ENCODE measurements at places on chromosomes 16 and 17. TPM values are rescaled to one million over a fixed set of nuclear protein-coding genes. Genes with fewer than 3 reads are reported as not detected.

Gene LLGL2
- total RNA-seq, result 2.0 TPM

DNA sequence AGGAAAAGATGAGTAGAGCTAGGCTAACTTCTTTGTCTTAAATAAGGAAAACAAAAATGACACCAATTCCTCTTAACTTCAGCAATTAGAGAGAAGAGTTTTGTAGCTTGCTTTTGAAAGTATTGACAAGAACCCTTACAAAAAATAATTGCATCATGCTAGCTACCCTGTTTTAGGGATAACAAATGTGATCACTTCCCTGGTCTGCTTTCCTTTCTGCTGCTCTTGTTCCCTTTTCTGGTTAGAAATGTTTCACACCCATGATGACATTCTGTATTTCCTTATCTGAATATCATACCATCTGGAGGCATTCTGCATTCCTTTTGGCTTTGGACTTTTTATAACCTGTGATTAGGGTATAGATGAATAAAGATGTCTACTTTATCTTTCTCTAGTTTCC, 9.9 kb upstream of the SMIM36 start:
- DNase-seq, result no peak

DNA sequence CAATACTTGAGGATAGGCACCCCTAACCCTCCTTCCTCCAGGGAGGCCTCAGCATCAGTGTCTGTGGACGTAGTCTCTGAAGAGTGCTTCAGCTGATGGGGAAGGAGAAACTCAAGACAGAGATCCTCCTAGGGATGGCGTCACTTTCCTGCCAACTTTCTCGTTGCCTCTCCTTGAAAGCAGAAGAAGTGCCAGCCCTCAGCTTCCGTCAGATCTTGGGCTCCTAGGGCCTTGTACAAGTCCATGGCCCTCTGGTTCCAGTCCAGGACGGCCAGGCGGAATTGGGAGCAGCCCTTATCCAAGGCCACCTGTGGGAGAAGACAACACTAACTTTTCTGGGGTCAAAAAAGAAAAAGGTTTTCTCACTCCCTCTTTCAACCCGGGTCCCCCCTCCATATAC, 1.3 kb downstream of the SAT2 start:
- no peak for DNase-seq

- peak; percentile 67 for DNase-seq
Measured at GRCh38 chr16:19167710-19168370, at the start of gene SYT17. Gene SYT17 (plus strand): TSS chr16:19168240. CDS start chr16:19168647, 407 bp downstream.

Gene GSG1L
- 3.4 TPM for total RNA-seq

Gene SLC47A1
- 12.9 TPM for total RNA-seq

GRCh38 chr17:79698146-79698846, 32.4 kb upstream of the ENPP7 start:
- DNase-seq, result no peak

DNA sequence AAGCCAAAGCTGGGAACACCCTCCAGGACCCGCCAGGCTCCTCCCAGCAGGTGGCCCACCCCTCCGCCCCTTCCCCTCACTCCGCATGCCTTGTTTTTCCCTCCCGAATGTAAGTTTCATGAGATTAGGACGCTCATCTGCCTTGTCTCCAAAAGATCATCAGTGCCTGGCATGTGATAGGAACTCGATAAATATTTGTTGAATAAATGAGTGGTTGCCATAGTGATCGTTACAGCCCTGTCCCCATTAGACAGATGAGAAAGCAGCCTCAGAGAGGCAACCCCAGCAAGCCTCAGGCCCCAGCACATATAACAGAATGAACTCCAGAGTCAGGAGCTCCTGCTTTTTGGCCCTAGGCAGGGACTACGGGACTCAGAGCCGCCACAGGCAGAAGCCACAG, 5.0 kb downstream of the CAMKK1 start:
- DNase-seq, result no peak

DNA sequence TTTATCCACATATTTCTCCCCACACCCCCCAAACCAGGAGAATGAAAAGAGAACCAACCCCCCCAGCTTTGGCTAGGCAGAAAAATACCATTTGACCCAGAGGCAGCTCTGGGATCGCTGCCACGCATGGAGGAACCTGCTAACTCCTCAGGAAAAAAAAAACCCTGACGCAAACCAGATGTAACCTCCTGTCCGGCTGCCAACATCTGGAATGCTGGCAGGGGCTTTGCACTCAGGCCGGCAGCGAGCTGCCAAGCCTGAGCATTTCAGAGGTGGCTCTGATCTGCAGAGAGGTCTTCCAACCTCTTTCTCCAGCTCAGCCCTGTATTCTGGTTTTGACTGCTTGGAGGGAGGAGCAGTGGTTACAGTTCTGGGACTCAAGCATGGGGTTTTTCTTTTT, 8.2 kb downstream of the IGFBP4 start:
- peak; percentile 87 for DNase-seq

Gene EXOC3L1
- total RNA-seq, result 3.9 TPM

Gene TSEN54
- total RNA-seq, result 6.8 TPM

Gene CCL3
- not detected for total RNA-seq

DNA sequence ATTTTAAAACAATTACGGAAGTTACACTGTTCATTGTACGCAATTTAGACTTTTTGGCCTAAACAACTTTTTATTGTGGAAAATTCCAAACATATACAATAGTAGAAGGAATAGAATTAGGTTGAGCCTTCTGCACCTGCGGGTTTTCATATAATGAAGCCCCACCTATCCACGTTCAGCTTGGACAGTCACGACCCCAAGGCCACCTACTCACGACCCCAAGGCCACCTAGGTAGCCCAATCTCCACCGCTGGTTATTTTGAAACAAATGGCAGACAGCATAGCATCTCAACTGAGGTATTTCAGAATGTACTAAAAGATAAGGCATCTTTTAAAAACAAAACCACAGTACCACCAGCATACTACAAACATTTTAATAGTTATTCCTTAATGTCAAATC, 631 bp downstream of the NLRC5 start:
- DNase-seq, result no peak

Gene NSF
- total RNA-seq, result 29.0 TPM

DNA sequence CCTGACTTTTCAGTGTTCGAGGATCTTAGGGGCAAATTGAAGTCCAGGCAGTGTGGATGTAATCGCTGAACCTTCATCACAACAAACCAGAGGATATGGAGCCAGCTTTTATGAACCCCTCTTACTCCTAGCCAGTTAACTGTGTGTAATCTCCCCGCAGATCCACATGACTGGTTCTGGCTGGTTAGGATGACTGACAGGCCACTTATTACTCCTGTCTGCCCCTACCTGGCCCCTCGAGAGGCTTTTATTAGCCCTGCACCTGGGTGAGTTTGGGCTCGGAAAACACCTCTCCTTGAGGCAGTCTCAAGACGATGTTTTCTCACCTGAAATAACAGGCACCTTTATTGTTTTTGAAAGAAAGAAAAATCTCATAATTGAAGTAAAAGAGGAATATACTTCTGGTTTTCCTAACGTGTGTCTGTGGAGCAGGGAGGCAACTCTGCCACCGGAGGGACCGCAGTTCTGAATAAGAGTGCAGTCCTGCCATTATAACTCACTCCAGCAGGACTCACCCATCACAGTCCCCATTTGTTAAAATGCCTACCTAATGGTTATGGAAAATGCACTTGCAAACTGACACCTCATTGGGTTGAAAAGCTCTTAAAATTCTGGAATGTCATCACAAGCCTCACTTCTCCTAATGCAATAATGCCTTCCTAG, 291.9 kb upstream of the N4BP1 start:
- no peak for DNase-seq

Gene IL32
- 36.3 TPM for total RNA-seq

Gene ZG16
- total RNA-seq, result not detected

DNA sequence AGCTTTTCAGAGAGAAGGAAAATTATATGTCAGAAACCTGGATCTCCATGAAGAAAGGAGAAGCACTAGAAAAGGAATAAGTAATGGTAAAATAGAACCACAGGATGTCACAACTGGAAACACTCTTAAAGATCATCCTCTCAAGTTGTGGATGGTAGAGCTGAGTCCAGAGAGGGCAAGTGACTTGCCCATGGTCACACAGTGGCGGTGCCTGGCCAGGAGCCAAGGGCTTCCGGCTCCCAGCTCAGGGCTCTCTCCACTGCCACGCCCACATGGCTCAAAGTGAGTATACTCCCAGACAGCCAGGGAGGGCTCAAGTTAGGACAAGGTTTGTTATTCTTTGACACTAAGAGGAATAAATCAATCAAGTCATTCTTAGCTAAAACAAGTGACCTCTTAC, 159.8 kb downstream of the COPRS start:
- DNase-seq, result no peak

DNA sequence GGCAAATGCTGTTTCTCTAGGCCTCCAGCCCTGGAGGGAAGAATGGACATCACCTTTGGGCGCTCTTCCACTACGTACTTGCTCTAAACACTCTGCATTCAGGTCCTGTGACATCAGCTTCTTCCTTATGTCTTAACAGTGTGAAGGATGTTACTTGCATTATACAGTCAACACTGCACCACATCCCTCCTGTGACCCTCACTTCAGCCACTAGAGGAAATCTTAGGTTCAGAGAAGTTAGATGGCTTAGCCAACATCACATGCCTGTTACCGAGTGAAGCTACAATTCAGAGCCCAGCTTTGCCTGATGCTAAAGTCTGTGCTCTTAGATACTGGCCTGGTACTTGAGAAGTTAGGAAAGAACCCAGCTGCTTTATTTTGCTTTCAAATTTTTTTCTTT, 18.3 kb downstream of the UBFD1 start:
- no peak for DNase-seq

Gene CAPNS2
- not detected for total RNA-seq

Gene OTOP2
- total RNA-seq, result not detected

Gene EPN3
- total RNA-seq, result 19.9 TPM

- DNase-seq, result no peak
Measured at GRCh38 chr16:27189335-27189972, 13.9 kb upstream of the KDM8 start.

- DNase-seq, result no peak
Measured at GRCh38 chr17:46991617-46992016, 12.6 kb upstream of the RPRML start.

Gene KRTAP1-5
- not detected for total RNA-seq

DNA sequence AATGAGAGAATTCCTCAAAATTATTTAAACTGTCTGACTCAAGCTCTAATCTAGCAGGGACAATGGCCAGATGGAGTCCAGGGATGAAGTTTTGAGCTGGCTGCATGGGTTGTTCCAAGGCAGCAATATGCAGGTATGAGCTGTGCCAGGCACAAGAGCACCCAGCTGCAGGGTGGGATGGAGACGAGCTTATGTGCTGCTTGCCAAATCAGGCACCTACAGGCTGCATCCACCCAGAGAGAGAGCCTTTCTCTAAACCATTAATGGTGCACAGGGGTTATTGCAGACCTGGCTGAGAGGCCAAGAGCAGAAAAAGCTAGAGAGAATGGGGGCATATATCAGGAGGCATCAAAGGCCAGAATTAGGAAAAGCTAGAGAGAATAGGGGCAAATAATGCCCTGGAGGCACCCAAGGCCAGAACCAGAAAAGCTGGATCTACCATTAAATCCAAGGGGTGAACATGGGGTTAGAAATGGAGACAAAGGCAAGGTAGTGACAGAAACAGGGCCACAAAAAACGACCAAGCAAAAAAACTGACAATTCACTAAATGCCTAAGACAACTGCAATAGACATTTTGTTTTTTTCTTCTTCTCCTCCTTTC, 11.0 kb downstream of the KRT33A start:
- DNase-seq, result no peak

Gene KRT20
- total RNA-seq, result not detected

DNA sequence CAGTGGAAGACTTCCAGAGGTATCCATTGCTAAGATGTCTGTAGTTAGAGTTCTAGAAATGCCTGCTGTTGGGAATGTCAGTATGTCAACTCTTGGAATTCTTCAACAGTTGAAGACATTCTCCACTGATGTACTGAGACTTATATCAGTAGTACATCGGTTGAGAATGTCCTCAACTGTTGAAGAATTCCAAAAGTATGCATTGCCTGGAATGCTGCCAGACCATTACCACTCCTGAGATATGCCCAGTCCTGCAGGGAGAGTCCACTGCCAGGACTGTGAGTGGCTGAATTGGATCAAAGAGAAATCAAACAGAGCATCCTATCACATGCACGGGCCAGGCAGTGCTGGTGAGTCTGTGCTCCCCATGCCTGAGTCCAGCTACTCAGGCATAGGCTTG, 42.0 kb downstream of the IL21R start:
- no peak for DNase-seq

Gene TMEM94
- 38.8 TPM for total RNA-seq

Gene KRT12
- not detected for total RNA-seq

DNA sequence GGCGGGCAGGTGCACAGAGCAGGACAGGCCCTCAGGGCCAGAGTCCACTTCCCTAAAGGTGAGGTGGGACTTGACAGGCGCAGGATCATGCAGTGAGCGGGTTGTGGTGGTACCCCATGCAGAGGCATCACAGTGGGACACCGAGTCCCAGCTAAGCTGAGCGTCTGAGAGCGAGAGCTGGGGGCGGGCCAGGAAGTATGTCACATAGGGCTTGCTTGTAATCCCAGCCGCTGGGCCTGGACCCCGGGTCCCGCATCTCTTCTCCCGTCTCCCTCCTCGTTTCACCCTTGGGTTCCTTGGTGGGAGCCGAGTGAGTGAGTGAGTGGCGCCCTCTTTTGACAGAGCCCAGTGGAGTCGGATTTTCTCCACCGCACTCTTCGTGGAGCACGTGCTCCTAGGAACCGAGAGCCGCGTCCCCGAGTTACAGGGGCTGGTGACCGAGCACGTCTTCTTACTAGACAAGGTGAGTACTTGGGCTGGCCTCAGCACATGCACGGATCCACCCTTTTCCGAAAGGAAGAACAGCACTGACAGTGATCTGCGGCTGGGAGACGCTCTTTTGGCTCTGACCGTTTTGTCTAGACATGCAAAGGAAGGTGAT, 50.8 kb upstream of the ENDOV start:
- DNase-seq, result no peak

DNA sequence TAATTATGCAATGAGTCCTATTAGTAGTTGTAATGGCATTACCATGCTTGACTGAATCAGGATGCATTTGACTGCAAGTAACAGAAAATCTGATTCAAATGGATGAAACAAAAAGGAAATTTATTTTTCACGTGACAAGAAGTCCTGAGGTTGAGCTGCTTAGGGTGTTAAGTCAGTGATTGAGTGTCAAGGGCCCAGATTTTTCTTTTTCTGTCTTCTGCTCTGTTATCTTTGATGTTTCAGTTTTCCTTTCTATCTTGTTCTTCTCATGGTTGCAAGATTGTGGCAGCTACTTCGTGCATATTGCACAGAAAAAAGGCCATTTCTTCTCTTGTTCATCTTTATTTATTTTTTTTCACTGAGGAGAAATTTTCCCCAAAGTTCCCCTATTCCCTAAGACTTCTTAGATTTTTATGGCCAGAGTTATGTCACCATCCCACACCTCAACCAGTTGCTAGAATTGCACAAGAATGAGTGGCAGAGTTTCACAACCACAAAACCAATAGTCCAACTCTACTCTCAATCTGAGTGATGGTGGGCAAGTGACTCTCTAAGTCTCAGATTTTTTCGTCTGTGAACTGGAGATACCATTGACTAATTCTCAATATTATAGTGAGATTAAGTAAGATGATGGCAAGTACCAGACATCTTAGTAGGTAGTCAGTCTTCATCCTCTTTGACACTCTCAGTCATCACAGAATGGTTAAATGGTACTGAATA, 15.7 kb upstream of the GPR139 start:
- DNase-seq, result no peak

- no peak for DNase-seq
Measured at GRCh38 chr16:22210854-22211253, 4.8 kb downstream of the EEF2K start.

Gene MMP28
- total RNA-seq, result 3.0 TPM

- no peak for DNase-seq
Measured at GRCh38 chr16:75021410-75021809, 22.6 kb downstream of the ZNRF1 start.

GRCh38 chr17:48113201-48113676, 5.7 kb downstream of the SNX11 start:
- no peak for DNase-seq

- no peak for DNase-seq
Measured at GRCh38 chr17:42325026-42325425, 36.7 kb downstream of the STAT5A start.
